B cell (primary cell): ENCODE measurements at places on chromosomes 11 and 22. TPM values are rescaled to one million over a fixed set of nuclear protein-coding genes. Genes with fewer than 3 reads are reported as not detected.

DNA sequence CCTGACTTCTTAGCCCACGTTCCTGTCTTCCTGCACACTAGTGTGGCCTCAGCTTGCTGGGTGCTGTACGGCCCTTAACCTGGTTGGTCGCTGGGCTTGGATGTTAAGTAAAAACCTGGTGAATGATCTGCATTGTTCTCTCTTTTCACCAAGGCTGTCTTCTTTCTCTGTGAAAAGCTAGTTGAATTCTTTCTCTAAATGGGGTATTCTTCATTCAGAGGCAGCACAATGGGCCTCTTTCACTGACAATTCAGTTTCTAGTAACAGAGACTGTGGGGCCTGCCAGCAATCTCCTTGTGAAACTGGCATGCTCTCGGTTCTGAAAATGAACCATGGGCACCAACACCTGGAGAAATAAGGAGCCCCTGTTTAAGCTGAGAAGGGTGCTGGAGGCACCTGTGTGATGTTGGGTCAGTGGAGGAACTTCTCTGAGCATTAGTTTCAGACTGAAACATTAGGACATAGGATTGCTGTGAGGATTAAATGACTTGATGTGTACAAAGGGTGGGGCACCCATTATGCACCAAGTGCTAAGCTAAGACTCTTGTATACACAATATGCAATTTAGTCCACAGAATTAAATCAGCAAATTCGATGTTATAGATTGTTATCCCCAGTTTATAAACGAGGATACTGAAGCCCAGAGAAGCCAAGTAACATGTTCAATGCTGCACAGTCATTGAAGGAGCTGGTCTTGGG lies 33.1 kb upstream of the ELF5 start:
- H3K36me3 ChIP-seq: no peaks in the 10 kb centered on the region
- no peak overlapping the region for H3K4me3 ChIP-seq
- no peak for DNase-seq
- H3K27ac ChIP-seq: no peak overlapping the region

GRCh38 chr11:129530154-129530895 lies 154.7 kb downstream of the BARX2 start:
- H3K4me1 ChIP-seq: no peaks in the 10 kb centered on the region
- no peak for DNase-seq
- H3K27ac ChIP-seq: no peak overlapping the region

GRCh38 chr11:108938604-108939003 lies 273.7 kb downstream of the DDX10 start:
- no peaks in the 10 kb centered on the region for H3K36me3 ChIP-seq
- no peaks in the 10 kb centered on the region for H3K27me3 ChIP-seq
- H3K27ac ChIP-seq: no peak overlapping the region

GRCh38 chr22:42321908-42322561 lies 51.6 kb upstream of the TCF20 start:
- H3K36me3 ChIP-seq: no peaks in the 10 kb centered on the region
- peaks cover 14% of the 10 kb centered on the region for H3K27me3 ChIP-seq
- H3K4me3 ChIP-seq: no peak overlapping the region
- no peak for DNase-seq
- H3K4me1 ChIP-seq: peaks cover 6% of the 10 kb centered on the region
- no peak overlapping the region for H3K27ac ChIP-seq

DNA sequence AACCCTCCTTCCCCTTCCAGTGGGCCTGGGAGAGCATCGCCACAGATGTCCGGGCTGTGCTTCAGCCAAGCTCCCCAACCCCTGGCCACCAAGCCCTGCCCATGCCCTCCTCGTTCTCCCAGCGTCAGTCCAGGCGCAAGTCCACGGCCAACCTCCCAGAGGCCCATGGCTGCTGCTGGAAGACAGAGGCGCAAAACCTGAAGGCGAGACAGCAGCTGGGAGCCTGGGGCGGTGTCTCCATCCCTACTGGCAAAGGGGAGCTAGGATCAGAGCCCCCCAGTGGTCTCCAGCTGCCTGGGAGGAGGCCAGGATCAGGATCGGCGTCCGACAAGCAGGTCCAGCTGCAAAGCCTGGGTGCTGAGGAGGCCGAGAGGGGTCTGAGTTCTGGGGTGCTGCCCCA lies 1.9 kb downstream of the TSGA10IP start:
- H3K4me3 ChIP-seq: no peak overlapping the region
- no peaks in the 10 kb centered on the region for H3K36me3 ChIP-seq
- H3K27ac ChIP-seq: no peak overlapping the region
- no peak for DNase-seq
- no peaks in the 10 kb centered on the region for H3K4me1 ChIP-seq

DNA sequence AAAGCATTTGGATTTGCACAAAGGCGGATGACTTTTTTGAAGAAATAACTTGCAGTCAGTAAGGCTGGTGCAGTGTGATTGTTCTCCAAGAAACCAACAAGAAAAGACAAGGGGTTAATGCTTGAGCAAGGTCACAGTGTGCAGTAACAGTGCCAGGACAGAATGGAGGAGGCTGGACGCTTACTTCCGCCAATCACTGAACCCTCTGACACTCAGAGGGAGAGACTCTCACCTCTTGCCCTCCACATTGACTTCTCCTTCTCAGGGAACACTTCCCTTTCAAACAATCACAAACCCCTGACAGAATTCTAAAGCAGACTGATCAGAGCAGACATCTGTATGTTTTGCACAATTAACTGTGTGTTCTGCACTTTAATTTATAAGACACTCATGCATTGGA lies 228.4 kb downstream of the BLID start:
- H3K4me3 ChIP-seq: no peak overlapping the region
- no peaks in the 10 kb centered on the region for H3K4me1 ChIP-seq
- no peak for DNase-seq
- no peaks in the 10 kb centered on the region for H3K36me3 ChIP-seq
- no peak overlapping the region for H3K27ac ChIP-seq

DNA sequence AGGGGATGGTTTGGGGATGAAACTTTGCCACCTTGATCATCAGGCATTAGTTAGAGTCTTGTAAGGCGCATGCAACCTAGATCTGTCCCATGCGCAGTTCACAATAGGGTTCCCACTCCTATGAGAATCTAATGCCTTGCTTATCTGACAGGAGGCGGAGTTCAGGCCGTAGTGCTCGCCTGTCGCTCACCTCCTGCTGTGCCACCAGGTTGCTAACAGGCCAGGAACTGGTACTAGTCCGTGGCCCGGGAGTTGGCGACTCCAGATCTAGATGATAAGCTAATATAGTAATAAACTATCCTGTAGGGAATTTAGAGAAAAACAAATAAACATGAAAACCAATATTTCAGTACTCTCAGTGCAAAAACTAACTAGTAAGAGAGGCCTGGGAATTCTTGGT lies 155.4 kb upstream of the ANO5 start:
- H3K36me3 ChIP-seq: no peaks in the 10 kb centered on the region
- no peak overlapping the region for H3K4me3 ChIP-seq
- no peak overlapping the region for H3K27ac ChIP-seq
- no peak for DNase-seq
- H3K4me1 ChIP-seq: no peaks in the 10 kb centered on the region

- H3K4me1 ChIP-seq: no peaks in the 10 kb centered on the region
- H3K27me3 ChIP-seq: no peaks in the 10 kb centered on the region
- H3K36me3 ChIP-seq: no peaks in the 10 kb centered on the region
- H3K27ac ChIP-seq: no peak overlapping the region
- H3K4me3 ChIP-seq: no peak overlapping the region
- DNase-seq: no peak
Observed at GRCh38 chr22:44363013-44363979, 50.5 kb upstream of the SHISAL1 start.

DNA sequence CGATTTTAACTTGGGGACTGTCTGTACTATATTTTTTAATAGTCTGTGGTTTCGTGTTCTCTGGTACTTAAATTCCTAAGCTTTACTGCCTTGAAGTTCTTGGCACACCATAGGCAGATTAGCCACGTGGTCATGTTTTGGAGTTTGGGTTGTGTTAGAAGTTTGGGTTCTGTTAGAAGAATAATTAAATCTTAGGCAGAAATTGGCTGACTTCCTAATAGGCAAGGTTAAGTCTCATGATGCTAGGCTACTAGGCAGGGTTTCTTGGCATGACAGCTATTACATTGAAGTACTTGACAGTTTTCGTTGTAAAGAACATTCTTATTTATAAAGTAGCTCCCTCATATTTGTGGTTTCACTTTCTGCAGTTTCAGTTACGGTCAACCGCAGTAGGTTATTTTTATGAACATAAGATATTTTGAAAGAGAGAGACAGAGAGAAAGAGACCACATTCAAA lies 30.0 kb upstream of the MMP7 start:
- H3K27me3 ChIP-seq: no peaks in the 10 kb centered on the region
- no peaks in the 10 kb centered on the region for H3K36me3 ChIP-seq
- H3K4me1 ChIP-seq: peaks cover 56% of the 10 kb centered on the region
- DNase-seq: peak; percentile 70
- H3K27ac ChIP-seq: peak overlapping the region; percentile 96

DNA sequence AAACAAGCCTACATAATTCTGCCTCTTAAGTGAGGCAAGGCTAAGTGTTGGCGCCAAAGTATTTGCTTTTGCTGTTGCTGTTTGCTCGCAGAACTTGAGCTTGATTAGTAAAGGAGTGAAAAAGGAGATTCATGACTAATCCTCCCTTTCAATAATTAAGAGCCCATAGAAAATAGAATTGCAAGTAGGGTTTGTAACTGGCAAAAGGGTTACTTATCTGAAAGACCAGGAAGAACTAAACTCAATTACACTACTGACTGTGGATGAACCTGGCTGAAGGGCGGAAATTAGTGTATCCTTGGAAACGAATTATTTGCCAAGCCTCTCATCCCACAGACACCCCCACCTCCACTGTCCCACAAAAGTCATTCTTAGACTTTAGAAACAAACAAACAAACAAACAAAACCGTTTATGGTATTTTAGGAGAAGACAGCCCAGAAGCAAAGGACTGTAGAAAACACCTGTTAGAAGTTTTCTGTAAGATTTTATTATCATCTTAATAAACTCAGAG lies 411 bp upstream of the EXPH5 start:
- H3K4me1 ChIP-seq: peaks cover 9% of the 10 kb centered on the region
- DNase-seq: no peak
- no peaks in the 10 kb centered on the region for H3K27me3 ChIP-seq

GRCh38 chr11:82857145-82857544 lies 43.1 kb downstream of the PRCP start:
- DNase-seq: no peak
- no peak overlapping the region for H3K27ac ChIP-seq
- H3K4me3 ChIP-seq: no peak overlapping the region
- no peaks in the 10 kb centered on the region for H3K27me3 ChIP-seq
- no peaks in the 10 kb centered on the region for H3K4me1 ChIP-seq

- DNase-seq: no peak
- no peaks in the 10 kb centered on the region for H3K4me1 ChIP-seq
- H3K27ac ChIP-seq: no peak overlapping the region
- no peaks in the 10 kb centered on the region for H3K27me3 ChIP-seq
- no peaks in the 10 kb centered on the region for H3K36me3 ChIP-seq
- H3K4me3 ChIP-seq: no peak overlapping the region
Observed at GRCh38 chr22:47784991-47785390, 1022.5 kb downstream of the TBC1D22A start.

- H3K4me3 ChIP-seq: no peak overlapping the region
- H3K4me1 ChIP-seq: peaks cover 11% of the 10 kb centered on the region
- no peaks in the 10 kb centered on the region for H3K36me3 ChIP-seq
Observed at GRCh38 chr11:75492181-75492820, 33.4 kb downstream of the GDPD5 start.

GRCh38 chr11:115409691-115410220 lies 94.5 kb downstream of the CADM1 start:
- no peaks in the 10 kb centered on the region for H3K27me3 ChIP-seq
- H3K27ac ChIP-seq: no peak overlapping the region
- no peaks in the 10 kb centered on the region for H3K36me3 ChIP-seq
- no peak for DNase-seq
- H3K4me1 ChIP-seq: no peaks in the 10 kb centered on the region
- no peak overlapping the region for H3K4me3 ChIP-seq

GRCh38 chr11:46590740-46591605 lies 2.9 kb downstream of the AMBRA1 start:
- H3K4me3 ChIP-seq: no peak overlapping the region
- peaks cover 18% of the 10 kb centered on the region for H3K4me1 ChIP-seq
- no peak for DNase-seq

GRCh38 chr11:83127310-83127637 lies 29.7 kb upstream of the PCF11 start:
- H3K27me3 ChIP-seq: no peaks in the 10 kb centered on the region
- no peak for DNase-seq
- H3K27ac ChIP-seq: no peak overlapping the region
- no peaks in the 10 kb centered on the region for H3K4me1 ChIP-seq

ADAMTS8 gene
- not detected in 2 replicates for total RNA-seq

ELFN2 gene
- 0.12 and 0.22 TPM in 2 replicates for total RNA-seq

MYEOV gene
- not detected in 2 replicates for total RNA-seq

MPPED2 gene
- total RNA-seq: 1.0 and 1.1 TPM in 2 replicates

RAG2 gene
- not detected in 2 replicates for total RNA-seq

FBXO3 gene
- 32.7 and 34.3 TPM in 2 replicates for total RNA-seq

GP1BB gene
- 0.27 TPM in 1 of 2 replicates, not detected in the other for total RNA-seq

DDI1 gene
- total RNA-seq: not detected in 2 replicates

ENTHD1 gene
- not detected in 2 replicates for total RNA-seq
